RPMI7951 (cell line): ENCODE measurements at places on chromosomes 12 and 14.

GRCh38 chr12:62403031-62403430 lies 63.6 kb upstream of the MON2 start:
- DNase-seq, result peak; percentile 0

GRCh38 chr14:103808403-103809001 lies 38.9 kb downstream of the PPP1R13B start:
- DNase-seq, result peak; percentile 52

- peak; percentile 74 for DNase-seq
These were observed 594 bp downstream of the ARHGDIB start for GRCh38 chr12:14960548-14961465.

- no peak for DNase-seq
These were observed 29.3 kb downstream of the HMGA2 start for GRCh38 chr12:65853489-65854157.

DNA sequence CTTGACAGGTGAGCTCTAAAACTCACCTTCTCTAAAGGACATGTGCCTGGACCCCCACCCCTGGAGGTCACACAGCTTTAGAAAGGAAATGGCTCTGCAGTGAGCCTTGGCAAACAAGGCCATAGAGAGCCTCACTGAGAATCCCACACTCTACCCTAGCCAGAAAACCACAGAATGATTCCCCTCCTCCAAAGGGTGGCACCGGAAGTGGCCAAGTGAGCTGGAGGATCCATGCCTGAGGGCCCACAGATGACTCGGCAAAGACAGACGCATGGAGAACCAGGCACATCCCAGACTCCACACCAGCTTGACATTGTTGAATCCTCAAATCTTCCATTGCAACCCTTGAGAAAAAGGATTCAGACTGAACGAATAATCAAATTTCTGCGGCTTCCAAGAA lies 54.2 kb upstream of the PTHLH start:
- DNase-seq, result peak; percentile 93

DNA sequence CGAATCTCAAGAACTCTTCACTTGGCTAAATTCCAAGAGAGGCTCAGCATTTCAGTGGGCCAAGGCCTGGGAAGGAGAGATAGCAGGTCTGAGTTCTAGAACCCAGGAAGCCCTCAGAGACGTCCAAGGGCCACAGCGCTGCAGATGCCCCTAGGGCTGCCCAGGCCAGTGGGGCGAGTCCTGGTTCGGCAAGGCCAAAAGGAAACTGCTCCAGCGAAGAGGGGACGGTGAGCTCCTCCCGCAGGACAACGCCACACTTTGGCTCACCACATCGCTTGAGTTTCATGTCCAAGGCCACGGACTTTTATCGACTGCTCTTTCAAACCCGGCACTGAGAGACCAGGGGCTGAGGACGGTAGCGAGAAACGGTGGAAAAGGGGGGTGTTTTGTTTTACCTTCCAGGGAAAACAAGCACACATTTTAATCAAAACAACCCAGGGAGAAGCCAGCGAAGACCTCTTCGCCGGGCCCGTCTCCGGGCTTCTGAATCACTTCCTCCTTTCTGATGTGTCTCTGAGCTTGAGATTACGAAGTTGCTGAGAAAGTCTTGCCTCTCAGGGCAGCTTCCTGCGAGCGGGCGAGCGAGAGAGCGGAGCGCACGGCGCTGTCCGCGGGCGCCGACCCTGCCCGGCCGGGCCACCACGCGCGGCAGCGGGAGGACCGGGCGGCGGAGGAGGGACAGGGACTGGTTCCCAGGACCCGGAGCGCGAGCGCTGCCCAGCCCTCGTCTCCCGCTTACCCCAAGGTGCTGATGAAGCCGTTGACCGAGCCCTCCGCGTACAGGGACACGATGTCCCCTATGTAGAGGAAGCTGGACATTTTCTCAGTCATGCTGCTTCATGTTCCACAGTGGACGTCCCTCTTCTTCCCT lies 808 bp downstream of the ITPR2 start:
- DNase-seq, result peak; percentile 74

GRCh38 chr12:76765598-76765997 lies 1.7 kb downstream of the ZDHHC17 start:
- no peak for DNase-seq

GRCh38 chr12:97875064-97875463 lies 412.5 kb downstream of the RMST start:
- no peak for DNase-seq

GRCh38 chr12:25322918-25323531 lies 72.3 kb upstream of the KRAS start:
- DNase-seq, result peak; percentile 13

DNA sequence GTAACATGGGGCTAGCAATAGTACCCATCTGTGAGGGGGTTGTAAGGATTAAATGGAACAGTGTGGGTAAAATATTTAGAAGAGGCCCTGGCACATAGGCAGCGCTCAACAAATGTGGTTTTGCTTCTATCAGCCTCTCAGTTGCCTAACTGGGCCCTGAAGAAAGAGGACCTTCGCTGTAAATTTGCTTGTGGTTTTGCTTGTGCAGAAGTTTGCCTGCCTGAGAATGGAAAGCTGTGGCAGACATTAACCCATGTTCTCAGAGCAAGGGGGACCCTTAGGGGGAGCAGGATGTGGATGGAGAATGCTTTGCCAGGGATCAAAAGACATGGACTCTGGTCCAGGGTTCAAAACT lies 160.1 kb downstream of the BRMS1L start:
- DNase-seq, result peak; percentile 13

DNA sequence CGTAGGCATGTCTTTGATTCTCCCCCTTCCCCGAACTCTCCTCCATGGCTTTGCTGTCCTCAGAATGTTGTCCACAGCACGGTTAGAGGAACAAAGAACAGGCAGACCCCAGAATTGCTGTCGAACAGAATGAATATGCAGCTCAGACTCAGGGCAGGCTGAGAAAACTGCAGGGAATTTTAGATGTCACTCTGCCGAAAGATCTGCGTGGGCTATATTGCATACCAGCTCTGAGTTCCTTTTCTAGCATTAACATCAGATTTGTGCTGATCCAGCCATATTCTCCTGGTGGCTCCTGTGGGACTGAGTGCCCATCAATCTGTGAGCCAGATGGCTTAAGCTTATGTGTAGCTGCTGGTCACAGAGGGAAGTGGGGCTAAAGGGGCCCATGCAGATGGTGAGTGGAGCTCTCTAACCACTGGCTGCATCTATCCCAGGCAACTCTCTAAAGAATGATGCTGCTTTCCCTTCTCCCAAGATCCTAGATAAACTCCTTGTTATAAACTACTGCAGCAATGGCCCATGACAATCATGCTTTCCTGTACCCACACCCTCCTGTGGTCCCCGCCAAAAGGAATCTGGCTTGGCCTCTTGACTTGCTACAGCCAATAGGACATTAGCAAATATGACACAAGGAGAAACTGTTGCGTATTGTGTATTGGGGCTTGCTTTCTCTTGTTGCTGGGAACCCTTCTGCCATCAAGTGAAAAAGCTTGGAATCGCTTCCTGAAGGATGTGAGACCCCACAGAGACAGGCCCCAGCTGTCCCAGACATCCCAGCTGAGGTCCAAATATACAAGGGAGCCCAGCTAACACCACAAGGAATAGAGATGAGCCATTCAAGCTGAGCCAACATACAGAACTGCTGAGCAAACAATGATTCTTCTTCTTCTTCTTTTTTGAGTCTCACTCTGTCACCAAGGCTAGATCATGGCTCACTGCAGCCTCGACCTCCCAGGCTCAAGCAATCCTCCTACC lies 101.3 kb downstream of the FOXN3 start:
- DNase-seq, result no peak

GRCh38 chr12:71800177-71800576 lies 39.4 kb upstream of the TBC1D15 start:
- DNase-seq, result no peak

DNA sequence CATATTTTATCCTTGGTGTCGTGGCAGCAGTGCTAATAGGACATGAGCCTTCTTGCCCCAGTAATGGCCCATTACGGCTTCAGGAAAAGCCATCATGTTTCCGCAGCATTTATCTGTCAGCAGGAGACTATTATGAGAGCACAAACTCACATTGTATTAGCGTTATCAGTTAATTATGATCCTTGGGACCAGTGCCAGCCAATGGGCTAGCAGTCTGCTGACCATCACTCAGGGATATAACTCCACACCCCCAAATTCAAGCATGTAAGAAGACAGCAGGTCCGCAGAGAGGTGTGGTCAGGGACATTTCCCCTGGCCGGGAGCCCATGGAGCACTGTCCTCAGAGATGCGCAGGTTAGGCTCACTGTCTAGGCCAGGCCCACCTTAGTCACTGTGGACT lies 4.9 kb upstream of the ESRRB start:
- DNase-seq, result no peak

DNA sequence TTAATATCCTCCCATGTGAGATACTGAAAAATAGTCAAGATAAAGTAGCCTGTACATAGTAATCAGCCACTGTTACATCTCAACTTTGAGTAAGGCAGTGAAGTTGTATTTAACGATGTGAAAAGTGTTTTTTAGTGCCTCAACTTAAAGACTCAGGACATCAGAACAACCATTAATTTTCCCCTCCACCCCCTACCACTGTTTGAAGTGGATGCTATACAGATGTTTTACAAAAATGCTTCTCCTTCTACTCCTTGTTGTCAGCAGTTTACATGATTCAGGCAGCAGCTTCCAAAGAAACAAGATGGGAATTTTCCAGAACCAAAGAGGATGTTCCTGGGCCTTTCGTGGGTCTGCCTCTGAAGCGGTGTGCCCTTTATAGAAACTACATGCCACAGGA lies 143.6 kb downstream of the RPAP3 start:
- DNase-seq, result no peak

- DNase-seq, result no peak
These were observed 1105.5 kb downstream of the TMEM121 start for GRCh38 chr14:106631879-106632278.

GRCh38 chr12:46556819-46557524 lies 184.4 kb upstream of the SLC38A2 start:
- DNase-seq, result peak; percentile 90

DNA sequence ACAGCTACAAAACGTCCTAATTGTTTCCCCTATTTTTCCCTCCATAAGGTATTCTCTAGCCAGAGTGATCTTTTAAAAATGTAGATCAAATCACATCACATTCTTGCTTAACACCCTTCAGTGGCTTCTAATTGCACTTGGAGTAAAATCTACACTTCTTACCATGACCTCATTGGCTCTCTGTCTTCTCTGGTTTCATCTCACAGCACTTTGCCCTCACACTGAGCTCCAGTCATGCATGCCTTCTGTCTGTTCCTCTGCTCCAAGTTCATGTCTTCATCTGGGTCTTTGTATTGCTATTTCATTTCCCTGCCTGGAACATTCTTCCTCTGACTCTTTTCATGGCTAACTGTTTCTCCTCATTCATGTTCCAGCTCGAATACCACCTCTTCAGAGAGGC lies 220.4 kb upstream of the GARIN6 start:
- DNase-seq, result no peak

DNA sequence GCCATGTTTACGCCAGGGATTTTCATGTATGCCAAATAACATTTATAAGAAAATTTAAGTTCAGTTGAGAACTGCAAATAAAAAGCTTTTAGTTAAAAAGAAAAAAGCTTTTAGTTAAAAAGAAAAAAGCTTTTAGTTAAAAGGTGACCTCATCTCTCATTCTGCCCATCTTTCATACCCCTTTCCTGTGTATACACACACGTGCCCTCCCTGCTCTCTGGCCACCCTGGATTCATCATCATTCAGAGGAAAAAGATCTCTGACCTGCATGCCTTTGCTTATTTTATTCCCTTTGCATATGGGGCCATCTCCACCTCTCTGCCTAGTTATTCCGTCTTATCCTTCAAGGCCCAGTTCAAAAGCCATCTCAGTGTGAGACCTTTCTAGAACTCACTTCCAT lies 38.1 kb upstream of the CDK17 start:
- DNase-seq, result no peak

GRCh38 chr12:1660304-1661187 lies 30.3 kb upstream of the ADIPOR2 start:
- no peak for DNase-seq

DNA sequence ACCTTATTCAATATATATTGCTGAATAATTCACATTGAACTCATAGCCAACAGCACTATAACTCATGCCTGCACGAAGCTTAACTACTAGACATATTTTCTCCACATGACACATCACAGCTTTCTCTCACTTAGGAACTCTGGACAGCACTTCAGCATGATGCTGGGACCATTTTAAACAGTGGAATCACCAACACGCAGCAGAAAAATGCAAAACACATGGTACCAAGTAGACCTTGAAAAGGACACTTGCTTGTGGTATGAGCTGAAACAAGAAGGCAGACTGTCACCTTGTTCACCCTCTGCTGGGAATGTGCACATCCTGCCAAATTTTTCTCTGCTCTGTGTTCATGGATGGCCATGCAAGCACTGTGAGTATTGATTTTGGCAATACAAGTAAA lies 34.8 kb upstream of the CD9 start:
- DNase-seq, result peak; percentile 40
